ENCODE measurements at places on chromosomes 13 and 19.

GRCh38 chr19:39110263-39110967 lies 15.2 kb upstream of the PAK4 start:
- DNase-seq = no peak

DNA sequence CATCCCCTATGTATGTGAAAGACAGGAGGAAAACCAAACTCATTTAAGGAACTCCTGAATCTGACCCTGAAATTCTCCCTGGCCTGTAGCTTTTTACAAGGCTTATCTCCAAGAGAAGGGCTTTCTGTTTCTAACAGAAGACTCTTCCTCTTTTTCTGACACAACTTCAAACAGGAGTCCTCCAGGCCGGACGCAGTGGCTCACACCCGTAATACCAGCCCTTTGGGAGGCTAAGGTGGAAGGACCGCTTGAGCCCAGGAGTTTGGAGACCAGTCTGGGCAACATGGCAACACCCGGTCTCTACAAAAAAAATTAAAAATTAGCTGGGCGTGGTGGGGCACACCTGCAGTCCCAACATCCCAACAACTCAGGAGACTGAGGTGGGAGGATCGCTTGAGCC lies 41.9 kb downstream of the CARS2 start:
- DNase-seq = no peak

- no peak for DNase-seq
These were observed at the start of gene CACNG6 for GRCh38 chr19:53991224-53992113. Gene CACNG6, plus strand, starts transcription at chr19:53991637. Its CDS starts 1,241 bp downstream, at chr19:53992878.

DNA sequence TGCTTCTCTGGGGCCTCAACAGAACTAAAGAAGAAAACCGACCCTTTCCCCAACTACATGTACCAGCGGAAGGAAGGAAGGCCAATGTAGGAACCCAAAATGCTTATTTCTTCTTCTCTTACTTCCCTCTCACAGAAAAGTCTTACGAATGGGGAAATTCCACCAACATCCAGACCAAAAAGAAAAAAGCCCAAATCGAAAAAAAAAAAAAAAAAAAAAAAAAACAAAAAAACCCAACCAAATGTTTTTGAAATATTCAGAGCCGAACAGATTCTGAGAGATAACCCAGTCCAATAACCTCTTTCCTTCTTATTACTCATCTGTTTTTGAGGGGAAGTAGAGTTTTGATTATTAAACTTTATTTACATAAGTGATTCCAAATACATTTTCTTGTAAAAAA lies 3.9 kb downstream of the PPM1N start:
- DNase-seq = no peak

GRCh38 chr19:16739546-16739945 lies 19.9 kb downstream of the NWD1 start:
- no peak for DNase-seq

DNA sequence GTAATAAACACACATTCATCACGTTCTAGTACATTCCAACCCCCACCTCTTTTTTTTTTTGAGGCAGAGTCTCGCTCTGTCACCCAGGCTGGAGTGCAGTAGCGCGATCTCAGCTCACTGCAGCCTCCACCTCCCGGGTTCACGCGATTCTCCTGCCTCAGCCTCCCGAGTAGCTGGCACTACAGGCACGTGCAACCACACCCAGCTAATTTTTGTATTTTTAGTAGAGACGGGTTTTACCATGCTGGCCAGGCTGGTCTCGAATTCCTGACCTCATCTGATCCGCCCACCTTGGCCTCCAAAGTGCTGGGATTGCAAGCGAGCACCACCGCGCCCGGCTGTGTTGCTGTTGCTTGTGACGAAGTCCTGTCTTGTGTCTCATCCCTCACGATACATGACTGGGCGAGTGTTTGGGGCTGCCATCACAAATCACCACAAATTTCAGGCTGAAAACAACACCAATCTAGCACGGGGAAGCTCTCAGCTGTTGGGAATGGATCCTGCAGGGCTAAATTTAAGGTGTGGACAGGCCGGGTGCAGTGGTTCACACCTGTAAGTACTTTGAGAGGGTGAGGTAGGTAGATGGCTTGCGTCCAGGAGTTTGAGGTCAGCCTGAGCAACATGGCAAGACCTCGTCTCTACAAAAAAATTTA lies 15.7 kb downstream of the MOB3A start:
- DNase-seq = no peak

DNA sequence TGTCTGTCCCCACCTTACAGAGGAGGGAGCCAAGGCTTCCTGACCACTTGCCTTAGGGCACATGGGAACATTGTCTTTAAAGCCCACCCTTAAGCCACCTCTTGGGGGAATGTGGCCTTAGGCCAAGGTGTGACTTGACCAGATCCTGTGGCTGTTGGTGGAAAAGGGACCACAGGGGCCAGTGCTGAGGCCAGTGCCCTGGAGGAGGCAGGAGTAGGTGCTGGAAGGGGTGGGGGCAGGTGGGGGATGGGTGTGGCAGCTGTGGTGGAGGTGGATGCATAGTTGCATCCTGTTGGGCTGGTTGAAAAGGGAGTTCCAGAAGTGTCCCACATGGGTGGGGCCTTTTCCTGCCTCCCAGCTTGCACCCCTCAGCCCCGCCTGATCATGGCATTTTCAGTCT lies 44.8 kb downstream of the DNM2 start:
- no peak for DNase-seq

- DNase-seq = no peak
These were observed 23.6 kb upstream of the NDFIP2 start for GRCh38 chr13:79457390-79457789.

DNA sequence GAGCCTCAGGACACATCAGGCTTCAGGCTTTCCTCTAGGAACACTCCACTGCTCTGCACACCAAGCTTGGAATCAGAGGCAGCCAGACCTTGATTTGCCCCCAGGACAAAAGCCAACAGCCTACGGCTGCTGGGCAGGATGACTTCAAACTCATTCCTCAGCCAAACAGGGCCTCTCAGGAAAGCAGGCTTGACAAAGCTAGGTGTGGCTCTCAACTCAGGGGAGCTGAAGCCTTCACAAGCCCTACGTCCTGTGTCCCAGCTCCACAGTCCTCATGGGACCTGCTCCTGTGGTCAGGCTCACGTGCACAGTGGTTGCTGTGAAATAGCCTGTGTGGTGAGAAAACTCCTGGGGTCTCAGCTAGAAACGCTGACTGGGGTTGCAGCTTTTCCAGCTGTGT lies 398.9 kb upstream of the ZNF507 start:
- DNase-seq = no peak

- DNase-seq = no peak
These were observed 852 bp downstream of the SCEL start for GRCh38 chr13:77536358-77536757.

DNA sequence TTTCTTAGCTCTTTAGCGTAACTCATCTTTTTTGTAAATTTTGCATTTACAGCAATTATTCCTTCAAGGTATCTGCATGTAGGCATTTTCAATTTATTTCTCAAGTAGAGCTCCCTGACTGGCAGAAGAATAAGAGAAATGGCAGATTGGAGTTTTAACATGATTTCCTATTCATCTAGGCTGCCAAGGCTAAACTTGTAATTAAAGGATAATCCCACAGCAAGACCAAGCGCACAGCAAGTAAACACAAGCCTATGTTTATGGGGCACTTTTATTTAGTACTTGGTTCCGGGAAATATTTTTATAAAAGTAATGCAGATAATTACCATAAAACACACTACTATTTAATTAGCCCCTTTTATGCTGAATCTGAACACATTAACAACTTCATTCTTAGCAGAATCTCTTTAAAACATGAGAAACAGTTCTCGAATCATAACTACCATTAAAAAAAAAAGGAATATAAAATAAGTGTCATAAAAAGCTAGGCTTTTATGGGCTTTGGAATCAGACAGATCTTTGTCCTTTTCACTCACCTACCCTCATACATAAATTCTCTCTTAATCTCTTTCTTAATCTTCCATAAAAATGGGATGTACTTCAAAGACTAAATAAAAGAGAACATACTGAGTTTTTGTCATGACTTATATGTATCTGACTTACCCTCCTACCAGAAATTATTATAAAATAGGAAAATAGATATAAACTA lies 961.6 kb upstream of the MIR17HG start:
- DNase-seq = no peak

GRCh38 chr19:51566489-51567100 lies 4.5 kb upstream of the ZNF175 start:
- no peak for DNase-seq

GRCh38 chr13:103351035-103351828 lies 285.0 kb upstream of the SLC10A2 start:
- DNase-seq = no peak

DNA sequence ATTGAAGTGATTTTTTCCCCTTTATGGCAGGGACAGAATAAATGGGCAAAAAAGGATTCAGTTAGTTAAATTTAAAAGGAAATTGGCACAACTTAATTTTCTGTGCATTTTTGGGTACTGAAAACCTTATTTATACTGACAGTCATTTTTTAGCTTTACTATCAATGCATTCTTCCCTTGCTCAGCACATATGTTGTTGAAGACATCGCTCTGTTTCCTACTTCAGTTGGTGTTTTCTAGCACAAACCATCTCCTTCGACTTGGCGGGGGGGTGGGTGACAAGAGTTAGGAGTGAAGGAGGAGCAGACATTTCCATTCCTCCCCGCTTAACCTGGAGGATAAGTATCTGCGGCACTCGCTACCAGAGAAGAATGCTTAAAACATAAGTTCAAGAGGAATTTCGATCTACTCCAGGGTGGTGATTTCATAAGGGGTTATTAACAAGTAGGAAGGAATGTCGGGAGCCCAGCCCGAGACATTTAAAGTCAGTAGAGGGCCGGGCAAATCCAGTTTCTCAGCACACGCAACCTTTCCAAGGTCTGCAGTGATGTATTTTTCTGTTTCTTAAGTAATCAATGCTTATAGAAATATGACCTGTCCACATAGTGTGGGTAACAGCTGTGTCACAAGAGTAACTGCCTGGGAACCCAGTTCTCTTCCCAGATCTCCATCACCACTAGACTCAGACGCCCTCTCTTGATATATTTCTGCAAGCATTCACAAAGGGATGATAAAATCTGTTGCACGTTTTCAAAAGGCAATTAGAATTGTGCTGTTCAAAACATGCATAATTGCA lies 525.8 kb downstream of the MYO16 start:
- DNase-seq = no peak

- DNase-seq = no peak
These were observed 95.7 kb upstream of the AKAP11 start for GRCh38 chr13:42176294-42176693.

- DNase-seq = no peak
These were observed 103.3 kb downstream of the DLEU7 start for GRCh38 chr13:50740052-50740741.

DNA sequence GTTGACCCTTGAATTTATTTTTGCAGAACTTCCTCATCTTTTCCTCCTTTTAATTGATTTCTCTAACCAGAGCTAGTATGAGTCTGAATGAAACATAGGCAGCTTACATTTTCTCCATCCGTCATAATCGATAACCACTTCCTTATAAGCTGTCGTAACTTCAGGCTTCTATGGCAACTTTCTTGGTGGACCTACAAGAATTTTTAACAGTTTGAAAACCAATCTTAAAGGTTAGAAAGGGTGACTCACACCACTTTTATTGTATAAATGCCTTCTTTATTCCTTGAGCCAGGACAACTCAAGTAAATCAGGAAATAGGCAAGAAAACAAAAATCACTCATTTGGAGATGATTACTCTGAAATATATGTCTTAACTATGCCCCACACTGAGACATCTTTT lies 105.7 kb upstream of the KL start:
- no peak for DNase-seq

DNA sequence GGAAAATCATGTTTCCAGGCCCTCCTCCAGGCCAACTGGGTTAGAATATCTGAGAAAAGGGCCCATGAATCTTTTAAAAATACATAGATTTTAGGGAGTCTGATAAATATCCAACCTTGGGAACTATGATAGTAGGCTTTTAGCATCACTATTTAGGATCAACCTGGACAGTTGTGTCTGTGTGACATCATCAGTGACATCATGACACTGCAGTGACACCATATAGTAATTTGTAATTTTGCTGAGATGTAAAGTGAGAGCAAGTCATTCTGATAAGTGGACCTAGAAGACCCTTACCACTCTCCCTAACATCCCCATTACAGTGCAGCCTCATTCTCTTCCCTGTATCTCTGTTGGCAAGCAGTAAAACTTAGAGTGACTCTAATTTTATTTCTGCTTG lies 14.1 kb downstream of the GPALPP1 start:
- DNase-seq = no peak

DNA sequence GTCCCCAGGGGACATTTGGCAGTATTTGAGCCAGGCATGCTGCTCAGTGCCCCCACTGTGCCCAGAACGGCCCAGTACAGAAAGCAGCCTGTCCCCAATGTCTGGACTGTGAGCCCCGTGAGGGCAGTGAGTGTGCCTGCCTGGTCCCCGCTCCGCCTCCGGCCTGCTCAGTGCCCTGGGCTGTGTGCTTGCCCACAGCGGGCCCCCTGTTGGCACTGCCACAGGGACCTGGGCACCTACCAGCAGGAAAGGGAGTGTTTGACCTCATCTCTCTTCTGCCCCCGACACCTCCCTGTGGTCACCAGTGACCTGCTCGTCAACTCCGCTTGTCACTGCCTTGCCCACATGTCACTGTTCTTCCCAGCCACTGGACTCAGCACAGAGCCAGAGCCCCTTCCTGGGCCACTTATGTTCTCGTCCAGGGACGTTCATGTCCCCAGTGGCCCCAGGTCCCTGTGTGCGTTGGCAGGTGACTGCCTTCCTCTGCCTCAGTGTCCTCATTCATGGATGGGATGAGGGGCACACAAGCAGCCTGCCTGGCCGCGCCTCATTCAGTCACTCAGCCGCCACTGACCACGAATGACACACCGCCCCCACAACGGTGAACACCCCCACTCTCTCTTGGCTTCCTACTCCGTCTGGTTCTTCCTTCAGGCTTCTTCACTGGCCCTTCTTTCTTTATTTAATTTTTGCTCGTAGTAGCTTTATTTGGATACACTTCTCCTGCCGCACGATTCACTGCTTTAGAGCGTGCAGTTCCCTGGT lies 2.8 kb downstream of the FZR1 start:
- no peak for DNase-seq

DNA sequence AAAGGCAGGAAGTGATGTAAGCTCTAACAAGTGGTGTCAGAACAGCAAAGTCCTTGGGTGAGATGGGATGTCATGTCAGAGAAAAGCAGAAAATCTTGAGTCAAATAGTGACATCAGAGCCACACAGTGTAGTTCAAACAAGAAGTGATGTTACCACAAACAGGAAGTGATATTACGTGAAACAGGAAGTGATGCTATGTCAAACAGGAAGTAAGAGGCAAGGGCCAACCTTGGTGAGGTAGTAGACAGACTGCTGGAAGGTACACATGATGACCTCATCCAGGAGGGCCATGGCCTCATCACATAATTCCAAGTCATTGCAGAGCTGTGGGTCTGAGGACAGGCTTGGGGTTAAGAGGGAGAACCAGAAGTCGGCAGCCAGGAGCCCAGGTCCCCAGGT lies 7.0 kb upstream of the MAMSTR start:
- no peak for DNase-seq

- no peak for DNase-seq
These were observed 106.0 kb downstream of the KDM4B start for GRCh38 chr19:5074830-5075394.

DNA sequence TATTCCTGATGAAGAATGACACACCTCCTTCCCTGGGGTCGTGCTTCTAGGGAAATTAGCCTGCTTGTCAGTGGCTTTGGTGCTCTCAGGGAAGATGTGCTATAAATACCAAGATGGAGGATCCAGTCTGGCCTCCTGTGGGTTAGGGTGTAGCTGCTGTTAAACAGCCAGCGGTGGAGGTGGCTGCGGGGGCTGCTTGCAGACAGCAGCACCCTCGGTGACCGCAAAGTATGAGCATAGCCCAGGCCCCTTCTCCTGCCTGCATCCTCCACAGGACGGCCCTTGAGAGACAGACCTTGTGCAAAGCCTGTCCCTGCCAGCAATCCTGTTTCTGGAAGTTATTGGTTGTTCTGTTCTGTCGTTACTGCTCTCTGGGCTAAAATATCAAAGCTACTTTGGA lies 11.4 kb downstream of the VSTM2B start:
- DNase-seq = no peak

Measured in NCI-H2107 (cell line).